ENCODE measurements at places on chromosomes 11 and 22.

- no peak for DNase-seq
These were observed 105.5 kb downstream of the KCNC1 start for GRCh38 chr11:17840101-17840548.

- no peak for DNase-seq
These were observed 104.3 kb downstream of the GAB2 start for GRCh38 chr11:78313181-78313795.

- DNase-seq, result no peak
These were observed 645.7 kb upstream of the TENM4 start for GRCh38 chr11:80086496-80087055.

DNA sequence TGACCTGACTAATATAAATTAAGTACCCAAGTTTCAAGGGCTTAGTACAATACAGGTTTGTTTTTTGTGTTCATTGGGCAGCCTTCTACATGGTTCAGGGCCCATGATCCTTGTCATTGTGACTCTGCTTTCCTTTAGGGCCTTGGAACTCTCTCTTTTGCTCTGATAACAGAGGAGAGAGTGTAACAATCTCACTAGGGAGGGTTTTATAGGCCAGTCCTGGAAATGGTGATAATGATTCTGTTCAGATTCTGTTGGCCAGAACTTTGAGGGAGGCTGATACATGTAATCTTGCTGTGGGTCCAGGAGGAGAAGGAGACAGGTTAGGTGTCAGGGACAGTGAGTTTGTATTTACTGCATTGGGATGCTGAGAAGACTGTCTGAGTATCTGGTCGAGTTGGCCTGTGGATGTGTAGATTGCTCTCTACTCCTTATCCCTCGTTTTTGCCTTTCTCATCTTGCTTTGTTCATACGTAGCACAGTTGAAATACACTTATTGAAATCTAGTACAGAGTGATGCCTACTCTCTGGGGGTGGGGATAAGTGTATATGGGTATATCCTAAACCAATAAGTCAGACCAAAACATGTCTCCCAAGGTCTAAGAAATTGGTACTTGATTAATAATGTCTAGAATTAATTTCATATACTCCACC is 37.5 kb upstream of the HEPHL1 start:
- DNase-seq, result no peak

DNA sequence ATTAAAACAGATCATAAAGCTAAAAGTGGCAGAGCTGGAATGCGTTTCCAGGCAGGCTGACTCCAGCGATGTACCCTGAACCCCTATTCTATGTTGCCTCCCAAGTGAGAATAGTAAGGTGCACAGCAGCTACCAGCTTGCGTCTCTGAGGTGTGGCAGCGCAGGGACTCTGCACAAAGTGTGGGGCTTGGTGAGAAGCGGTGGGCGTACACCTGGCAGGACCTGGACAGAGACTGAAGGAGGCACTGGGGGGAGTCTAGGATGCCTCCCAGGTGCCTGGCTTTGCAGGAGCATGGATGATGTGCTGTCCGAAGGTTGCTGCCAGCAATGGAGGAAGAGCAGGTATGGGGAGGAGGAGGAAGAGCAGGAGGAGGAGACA is 42.9 kb downstream of the AMPD3 start:
- no peak for DNase-seq

DNA sequence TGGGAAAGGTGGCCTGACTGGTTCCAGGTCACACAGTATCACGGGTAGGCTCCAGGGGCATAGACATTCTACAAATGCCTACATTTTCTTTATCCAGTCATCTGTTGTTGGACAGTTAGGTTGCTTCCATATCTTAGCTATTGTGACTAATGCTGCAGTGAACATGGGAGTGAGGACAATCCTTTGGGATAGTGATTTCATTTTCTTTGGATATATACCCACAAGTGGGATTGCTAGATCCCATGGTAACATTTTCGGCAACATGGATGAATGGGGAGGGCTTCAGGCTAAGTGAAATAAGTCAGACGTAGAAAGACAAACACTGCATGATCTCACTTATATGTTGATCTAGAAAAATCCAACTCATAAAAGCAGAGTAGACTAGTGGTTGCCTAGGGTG is 744.3 kb downstream of the NTM start:
- no peak for DNase-seq

- no peak for DNase-seq
These were observed 650 bp upstream of the NUP50 start for GRCh38 chr22:45163099-45163450.

GRCh38 chr11:43119275-43119970 is 192.4 kb upstream of the API5 start:
- DNase-seq, result no peak
